EL (cell line): ENCODE measurements at places on chromosomes 4 and X.

- DNase-seq = peak; percentile 28
These were observed 102.7 kb upstream of the SORBS2 start for GRCh38 chr4:185914583-185915199.

- no peak for DNase-seq
These were observed 47.9 kb downstream of the HSD17B13 start for GRCh38 chr4:87274803-87275202.

DNA sequence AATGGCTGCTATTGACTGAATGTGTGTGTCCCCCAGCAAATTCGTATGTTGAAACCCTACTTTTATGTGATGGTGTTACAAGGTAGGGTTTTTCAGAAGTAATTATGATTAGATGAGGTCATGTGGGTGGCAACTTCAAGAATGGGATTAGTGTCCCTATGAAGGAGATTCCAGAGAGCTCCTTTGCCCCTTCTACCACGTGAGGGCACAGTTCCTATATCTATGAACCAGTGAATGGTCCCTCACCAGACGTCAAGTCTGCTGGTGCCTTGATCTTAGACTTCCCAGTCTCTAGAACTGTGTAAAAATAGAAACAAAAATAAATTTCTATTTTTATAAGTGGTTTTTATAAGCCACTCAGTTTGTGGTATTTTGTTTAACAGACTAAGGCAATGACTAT is 1137.6 kb upstream of the IGFBP7 start:
- no peak for DNase-seq

GRCh38 chr4:187908079-187908561 is 87.5 kb upstream of the ZFP42 start:
- DNase-seq = peak; percentile 67

DNA sequence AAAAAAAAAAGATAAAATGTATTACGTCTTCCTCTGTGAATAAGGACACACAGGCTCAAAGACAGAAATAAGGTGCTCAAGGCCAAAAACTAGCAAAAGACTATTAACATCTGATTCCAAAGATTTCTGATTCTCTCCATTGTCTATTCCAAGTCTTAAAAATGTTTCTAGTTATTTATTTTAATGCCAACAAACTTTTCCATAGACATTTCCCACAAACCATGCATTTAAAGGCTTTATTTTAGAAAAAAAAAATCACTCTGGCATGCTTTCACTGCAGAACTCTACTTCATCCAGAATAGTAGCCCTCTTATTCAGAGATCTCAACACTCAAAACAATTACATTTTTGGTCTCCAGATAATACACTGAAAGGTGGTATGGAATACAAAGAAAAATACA is 545.0 kb upstream of the TENM3 start:
- no peak for DNase-seq

DNA sequence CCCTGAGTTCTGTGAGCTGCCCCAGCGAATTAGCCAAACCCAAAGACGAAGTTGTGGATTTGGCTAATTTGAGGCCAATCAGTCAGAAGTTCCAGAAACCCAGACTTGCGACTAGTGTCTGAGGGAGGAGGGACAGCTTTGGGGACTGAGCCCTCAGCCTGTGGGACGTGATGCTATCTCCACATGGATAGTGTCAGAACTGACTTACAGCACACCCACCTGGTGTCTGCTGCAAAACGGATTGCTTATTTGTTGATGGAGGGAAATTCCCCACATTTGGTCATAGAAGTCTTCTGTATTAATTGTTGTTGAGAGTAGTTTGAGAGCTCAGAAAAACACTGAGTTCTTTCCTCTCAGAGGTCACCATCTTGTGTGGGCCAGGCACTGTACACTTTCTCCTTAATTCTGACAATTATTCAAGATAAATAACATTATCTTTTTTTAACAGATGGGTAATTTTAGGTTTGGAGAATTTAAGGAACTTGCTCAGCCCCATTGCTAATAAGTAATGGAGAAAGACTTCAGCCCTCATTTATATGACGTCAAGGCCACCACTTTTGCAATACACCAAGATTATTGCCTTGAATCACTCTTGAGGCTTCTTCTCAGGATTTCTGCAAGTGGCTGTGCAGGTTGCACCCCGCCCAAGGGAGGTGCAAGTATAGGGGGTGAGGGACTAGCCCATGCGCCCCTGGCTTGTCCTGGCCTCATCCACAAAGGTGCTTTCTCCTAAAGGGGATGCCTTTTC is 16.7 kb downstream of the CLRN2 start:
- no peak for DNase-seq

DNA sequence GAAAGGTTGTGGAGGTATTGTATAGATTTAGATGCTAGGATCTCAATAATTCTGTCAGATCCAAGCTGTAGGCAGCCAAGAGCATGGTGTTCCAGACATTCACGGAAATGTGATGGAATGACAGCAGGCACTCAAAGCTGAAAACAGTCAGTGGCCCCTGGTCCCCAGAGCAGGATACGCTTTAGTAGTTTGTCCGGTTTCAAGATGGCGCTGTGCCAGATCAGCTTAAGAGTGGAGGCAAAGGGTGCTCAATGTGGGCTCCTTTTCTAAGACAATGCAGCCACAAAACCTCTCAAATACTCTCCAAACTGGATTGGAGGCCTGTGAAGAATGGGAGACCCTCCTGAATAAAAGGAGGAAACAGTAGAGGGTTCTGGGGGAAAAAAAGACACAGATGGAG is 291.2 kb upstream of the HS3ST1 start:
- DNase-seq = no peak
